ENCODE measurements at places on chromosomes 4 and X.

DNA sequence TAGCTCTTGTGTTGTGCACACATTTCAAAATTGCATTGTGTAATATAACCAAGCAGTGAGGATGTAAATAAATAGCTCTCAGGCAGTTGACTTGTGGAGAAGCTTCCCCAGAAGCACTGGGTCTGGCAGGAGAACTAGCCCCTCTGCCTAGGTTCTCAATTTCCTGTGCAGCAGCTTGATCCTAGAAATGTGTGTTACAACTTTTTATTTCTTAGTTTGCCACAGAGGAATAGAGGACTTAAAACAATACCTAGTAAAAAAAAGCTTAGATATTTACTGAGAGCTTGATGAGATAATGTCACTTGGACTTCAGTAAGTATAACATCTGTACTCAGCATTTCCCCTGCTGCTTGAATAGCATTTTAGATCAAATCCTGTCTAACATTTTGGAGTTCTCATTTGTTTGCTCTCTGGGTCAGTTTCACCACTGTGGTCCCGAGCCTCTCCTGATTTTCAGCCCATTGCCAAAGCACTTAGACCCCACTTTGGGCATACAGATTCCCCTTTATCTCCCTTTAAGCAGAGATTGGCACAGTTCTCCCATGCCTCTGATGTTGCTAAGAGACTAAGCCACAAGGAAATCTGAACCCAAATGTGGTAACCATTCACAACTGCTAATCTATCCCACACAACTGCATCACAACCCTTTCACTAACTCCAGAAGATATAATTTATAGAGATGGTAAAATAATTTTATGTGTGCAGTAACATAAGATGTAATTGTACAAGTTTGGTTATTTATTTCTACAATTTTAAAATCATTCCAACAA lies 98.2 kb upstream of the NRK start:
- no peak for DNase-seq

- no peak for DNase-seq
Measured at GRCh38 chr4:123485601-123486000, 89.0 kb downstream of the SPRY1 start.

- DNase-seq: no peak
Measured at GRCh38 chr4:95957054-95957453, 117.2 kb downstream of the PDHA2 start.

- DNase-seq: no peak
Measured at GRCh38 chrX:15864023-15864422, 9.4 kb upstream of the AP1S2 start.

- peak; percentile 85 for DNase-seq
Measured at GRCh38 chr4:183505611-183506388, 942 bp downstream of the ING2 start.

- DNase-seq: no peak
Measured at GRCh38 chrX:17602245-17602644, 135.0 kb upstream of the SCML1 start.

DNA sequence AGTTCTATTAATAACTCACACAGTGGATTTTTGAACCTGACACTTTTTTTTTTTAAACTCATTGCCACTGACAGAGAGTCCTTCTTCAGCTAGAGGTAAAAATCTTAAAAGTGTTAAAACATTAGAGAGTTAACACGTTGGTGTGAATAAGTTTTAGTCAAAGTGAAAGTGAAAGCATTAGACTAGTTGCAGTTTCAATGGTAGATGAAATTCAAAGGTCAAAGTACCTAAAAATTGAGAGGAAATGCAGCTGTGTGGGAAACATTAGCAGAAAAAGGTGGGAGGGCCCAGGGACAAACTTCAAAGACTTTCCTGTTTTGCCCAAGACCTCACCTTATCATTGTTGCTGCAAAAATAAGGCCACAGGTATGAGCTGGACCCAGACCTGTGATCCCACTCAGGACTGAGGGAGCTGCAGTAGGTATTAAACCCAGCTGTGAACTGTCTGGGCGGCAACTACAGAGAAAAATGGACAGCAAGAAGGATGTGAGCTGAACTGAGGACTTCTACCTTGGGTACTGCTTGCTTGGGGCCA lies 17.6 kb upstream of the GABRA4 start:
- peak; percentile 4 for DNase-seq

DNA sequence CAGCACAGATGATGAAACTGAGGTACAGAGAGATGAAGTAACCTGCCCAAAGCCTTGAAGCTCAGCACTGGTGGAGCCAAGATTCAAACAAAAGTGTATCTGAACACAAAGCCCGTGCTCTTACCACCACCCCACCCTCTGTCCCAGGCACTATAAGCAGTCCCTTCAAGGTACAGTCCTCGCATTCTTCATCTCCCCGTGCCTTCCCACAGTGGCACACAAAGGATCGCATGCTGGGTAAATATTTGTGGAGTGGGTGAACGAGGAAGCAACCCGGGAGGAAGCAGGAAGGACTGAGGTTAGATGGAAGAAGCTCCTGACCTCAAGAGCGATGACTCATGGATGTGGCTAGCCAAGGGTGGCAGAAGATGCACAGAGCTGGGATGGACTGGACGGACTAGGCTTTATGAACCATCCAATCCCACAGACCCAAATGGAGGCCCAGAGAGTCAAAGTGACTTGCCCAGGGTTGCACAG lies 18.4 kb downstream of the IQSEC2 start:
- no peak for DNase-seq

- DNase-seq: no peak
Measured at GRCh38 chr4:94941706-94942105, 184.0 kb downstream of the BMPR1B start.

DNA sequence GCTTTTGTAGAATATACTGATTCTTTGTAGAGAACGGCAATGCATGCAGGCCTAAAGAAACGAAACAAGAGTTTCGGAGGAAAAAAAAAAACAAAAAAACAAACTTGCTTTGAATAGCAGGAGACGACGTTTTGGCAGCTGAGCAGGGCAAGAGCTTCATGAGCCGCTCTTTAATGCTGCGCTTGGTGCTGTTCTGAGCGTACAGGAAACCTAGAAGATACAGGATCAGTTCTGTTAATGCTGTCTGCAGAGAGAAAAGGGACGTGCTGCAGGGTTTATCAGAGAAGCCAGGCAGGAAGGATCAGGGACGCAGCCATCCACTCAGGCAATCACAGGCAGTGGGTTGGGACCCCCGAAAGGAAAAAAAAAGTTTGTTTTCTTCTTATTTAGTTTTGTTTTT lies 182.2 kb downstream of the PACRGL start:
- no peak for DNase-seq

DNA sequence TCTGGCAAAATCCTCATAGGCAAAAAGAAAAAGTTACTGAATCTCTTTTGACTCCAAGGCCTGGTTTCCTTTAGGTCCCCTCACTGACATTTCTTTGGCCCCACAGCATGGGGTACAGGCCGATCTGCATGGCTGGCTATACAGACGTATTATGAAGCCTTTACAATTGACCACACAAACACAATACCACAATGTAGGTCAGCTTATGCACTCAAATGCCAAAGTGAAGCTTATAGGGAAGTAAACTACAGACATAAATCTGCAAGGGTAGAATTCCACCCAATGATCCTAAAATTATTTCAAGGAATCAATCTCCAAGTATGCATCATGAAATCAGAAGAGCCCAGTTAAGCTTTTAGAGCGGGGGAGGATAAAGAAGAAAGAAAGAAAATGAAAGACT lies 20.7 kb downstream of the STX18 start:
- DNase-seq: no peak

GRCh38 chrX:151082077-151082948 lies 94.1 kb upstream of the GPR50 start:
- DNase-seq: peak; percentile 20

Measured in CD4-positive, alpha-beta T cell treated with Interleukin-6 at 100 ng/mL for 8 hours (primary cell).